NB4 (cell line): ENCODE measurements at places on chromosomes 2 and 18.

GRCh38 chr2:36800381-36800780 lies 103.9 kb downstream of the VIT start:
- DNase-seq, result no peak

GRCh38 chr2:218999021-218999880 lies 6.0 kb upstream of the CRYBA2 start:
- DNase-seq, result no peak

DNA sequence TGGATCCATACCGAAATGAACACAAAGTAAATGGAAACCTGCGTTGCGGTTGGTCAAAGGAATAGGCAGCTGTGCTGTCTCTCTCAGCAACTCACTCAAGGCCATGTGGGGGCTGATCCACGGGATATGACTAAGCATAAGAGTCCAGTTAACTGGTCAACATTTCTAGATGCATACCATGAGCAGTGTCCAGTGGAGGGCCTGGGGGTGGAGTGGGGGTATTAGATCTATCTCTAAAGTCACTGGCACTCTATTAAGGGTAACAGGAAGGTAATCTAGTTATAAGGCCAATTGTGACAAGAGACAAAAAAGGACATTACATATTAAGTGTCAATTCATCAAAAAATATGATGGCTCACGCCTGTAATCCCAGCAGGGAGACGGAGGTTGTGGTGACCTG lies 136.8 kb downstream of the TTC32 start:
- DNase-seq, result no peak

GRCh38 chr2:1973636-1974035 lies 229.3 kb upstream of the PXDN start:
- no peak for DNase-seq

DNA sequence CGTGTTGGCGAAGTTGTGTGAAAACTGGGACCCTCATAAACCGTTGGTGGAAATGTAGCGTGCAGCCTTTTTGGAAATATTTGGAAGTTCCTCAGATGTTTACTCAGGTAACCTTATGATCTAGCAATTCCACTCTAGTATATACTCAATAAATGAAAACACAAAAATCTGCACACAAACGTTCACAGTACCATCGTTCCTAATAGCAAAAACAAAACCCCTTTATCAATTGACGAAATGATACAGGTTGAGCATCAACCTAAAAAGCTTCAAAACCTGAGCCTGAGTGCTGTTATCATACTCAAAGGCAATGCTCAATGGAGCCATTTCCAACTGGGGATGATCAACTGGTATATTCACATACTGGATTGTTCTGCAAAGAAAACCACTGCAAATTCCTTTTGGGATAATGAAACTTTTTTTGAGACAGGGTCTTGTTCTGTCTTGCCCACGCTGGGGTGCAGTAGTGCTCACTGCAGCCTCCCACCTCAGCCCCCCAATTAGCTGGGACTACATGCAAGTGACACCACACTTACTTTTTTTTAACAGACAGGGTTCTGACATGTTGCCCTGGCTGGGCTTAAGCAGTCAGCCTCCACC lies 777 bp upstream of the C18orf32 start:
- peak; percentile 33 for DNase-seq

DNA sequence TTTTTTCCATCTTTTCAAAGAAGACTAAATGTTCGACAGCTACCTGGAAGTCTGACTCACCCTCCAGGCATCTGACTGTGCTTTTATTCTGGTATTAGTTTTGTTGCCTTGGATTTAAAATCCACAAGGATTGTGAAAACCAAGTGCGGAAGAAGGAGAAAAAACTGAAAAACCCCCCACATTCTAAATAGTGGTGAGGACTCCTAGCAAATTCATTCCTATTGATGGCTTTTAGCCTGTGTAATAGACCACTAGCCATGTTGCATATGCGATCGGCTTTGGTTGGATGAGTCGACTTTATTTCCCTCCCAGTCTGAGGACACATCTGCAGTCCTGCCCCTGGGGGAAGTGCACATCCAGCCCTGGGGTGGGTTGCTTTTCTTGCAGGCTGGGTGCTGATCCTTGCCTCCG lies 16.9 kb downstream of the LDLRAD4 start:
- no peak for DNase-seq

GRCh38 chr2:226969417-226970080 lies 133.7 kb downstream of the RHBDD1 start:
- DNase-seq, result no peak

- no peak for DNase-seq
These were observed 238.3 kb downstream of the SLC8A1 start for GRCh38 chr2:40213619-40214018.

DNA sequence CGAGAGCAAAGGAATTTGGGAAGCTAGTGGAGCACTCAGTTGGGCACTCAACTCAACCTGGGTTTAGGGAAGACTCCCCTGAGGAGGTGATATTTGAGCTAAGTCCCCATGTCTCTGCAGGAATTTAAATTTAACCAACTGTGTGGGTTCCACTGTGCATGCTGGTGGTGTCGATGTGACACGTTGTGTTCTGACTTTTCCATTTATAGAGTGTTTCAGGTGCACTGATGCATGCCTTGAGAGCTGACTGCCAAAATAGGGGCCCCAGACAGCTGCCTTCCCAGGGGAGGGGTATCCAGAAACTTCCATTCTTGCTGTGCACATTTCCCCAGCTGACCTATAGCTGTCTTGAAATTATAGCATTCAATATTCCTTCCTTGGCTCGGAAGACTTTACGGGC lies 63.7 kb upstream of the BCL2L11 start:
- no peak for DNase-seq

- no peak for DNase-seq
These were observed 49.6 kb downstream of the ODC1 start for GRCh38 chr2:10398496-10398895.

DNA sequence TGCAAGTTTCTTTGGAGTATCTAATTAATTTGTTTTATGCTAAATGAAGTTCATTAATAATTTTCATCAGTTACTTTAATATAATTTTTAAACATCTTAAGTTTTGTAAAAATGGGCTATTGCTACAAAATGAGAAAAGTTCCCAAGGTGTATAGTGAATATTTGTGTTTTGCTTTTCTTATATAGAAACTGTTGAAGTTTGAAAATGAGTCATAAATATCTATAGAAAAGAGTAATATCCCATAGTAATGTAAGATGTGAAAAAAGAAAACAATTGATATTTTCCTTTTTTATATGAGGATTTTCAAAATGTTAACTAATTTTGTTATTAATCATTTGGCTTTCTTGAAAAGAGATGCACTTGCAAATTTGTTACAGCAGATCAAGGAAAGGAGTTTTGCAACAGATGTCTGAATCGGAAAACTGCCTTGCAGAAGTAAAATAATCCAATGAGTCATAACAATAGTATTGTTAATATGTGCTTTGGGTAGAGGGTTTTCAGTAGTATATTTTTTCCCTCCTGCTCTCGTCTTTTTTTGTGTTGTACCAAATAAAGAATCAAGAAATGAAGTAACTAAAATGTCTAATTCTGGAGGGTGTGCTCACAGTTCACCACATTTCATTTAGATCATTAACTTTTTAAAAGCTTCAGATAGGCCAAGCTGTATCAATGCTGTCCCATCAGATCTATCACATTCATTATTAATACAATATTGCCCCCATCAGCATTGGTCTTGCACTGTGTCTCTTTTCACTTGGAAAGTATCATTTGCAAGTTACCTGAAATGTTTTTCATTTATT lies 15.5 kb downstream of the DUSP19 start:
- no peak for DNase-seq

GRCh38 chr18:58694720-58695468 lies 23.6 kb downstream of the MALT1 start:
- no peak for DNase-seq

GRCh38 chr2:104163611-104164130 lies 690.2 kb upstream of the POU3F3 start:
- DNase-seq, result no peak

DNA sequence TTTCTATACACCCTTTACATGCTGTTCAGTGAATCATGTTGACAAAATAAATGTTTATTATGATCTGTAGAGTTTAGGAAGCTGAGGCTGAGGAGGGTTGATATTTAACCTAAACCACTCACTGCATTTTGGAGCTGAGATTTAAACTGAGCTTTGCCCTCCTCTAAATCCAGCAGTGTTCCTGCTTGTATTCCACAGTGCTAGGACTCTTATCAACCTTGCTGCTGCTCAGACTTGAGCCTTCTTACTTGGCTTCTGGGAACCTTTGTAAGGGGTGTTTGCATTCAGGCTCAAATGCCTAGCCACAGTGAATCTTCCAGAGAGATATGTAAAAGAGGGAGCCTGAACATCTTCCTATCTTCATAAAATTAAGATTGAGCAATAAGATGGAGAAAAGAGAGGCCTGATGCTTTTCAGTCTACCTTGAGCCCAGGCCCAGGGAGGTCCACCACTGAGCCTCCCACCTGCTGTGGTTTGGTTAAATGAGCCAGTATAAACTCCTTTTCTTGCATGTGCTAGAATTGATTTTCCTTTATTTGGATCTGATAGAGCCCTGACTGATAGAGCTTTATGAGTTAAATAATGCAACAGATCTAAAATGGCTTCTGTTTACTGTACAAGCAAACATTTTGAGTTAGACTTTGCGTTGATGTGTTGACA lies 149.7 kb downstream of the GULP1 start:
- no peak for DNase-seq

- no peak for DNase-seq
These were observed 29.8 kb downstream of the COL4A3 start for GRCh38 chr2:227194219-227194618.

DNA sequence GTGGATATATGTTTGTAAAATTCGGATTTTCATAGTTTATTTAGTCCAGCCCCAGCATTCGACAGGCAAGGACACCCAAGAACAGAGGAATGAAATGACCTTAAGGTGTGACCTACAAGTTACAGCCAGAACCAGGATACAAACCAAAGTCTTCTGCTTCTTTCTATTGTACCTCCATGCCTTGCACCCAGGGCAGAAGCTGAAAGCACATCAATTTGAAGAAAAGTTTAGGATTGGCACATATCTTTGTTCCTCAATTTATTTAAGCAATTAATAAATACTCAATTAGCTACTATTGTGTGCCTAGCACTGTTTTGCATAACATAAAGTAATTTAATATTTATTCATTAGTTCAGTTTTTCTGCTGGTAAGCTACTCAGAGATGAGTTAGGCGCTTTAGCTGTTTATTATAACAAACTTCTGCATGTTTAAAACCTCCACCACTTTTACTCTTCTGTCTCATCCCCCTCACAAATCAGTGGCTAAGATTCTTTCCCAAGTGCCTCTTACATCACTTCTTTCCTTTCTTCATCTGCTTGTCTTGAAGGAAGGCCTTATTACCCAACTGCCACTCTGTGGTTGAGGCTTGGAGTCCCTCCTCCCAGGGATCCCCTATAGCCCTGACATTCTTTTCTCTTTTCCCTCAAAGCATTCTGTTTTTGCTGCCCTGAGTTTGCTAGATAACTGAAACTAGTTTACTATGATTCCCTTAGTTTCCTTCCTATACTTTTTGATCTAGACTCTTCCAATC lies 37.1 kb upstream of the DARS1 start:
- peak; percentile 97 for DNase-seq

GRCh38 chr2:198375083-198375410 lies 570.7 kb downstream of the PLCL1 start:
- no peak for DNase-seq

GRCh38 chr2:2542966-2543611 lies 212.0 kb upstream of the MYT1L start:
- no peak for DNase-seq

DNA sequence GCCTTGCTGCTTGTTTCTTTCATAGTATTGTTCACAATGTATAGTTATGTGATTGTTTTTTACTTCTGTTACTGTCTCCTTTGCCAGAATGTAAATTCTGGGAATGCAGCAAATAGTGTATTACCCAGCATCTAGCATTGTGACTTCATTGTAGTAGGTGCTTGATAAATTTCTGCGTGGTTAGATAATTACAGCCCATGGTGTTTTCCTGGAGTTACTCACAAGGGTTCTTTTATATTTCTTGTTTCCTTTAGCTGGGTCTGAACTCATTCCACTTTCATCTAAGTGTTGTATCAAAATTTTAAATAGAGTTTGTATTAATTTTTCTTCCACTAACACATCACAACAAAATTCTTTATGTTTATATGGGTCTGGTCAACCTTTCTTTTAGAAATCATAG lies 132.6 kb downstream of the MAP4K4 start:
- DNase-seq, result no peak

DNA sequence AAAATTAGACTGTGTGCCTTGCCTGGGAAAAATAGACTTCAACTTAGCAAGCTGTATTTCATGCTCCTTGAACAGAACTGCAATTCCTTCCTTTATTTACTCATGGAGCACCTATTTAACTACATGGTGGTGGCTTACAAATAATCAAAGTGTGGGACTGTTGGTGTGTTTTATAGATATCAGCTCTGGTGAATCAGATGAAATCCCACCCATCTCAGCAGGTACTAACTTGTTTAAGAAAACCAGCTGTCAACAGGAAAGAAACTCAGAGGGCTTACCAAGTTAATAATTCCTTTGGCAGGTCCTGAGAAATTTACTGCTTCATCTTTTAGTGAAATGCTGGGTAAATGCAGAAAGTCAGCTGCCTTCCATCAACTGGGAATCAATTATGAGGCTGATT lies 830.6 kb downstream of the SLC4A3 start:
- no peak for DNase-seq

DNA sequence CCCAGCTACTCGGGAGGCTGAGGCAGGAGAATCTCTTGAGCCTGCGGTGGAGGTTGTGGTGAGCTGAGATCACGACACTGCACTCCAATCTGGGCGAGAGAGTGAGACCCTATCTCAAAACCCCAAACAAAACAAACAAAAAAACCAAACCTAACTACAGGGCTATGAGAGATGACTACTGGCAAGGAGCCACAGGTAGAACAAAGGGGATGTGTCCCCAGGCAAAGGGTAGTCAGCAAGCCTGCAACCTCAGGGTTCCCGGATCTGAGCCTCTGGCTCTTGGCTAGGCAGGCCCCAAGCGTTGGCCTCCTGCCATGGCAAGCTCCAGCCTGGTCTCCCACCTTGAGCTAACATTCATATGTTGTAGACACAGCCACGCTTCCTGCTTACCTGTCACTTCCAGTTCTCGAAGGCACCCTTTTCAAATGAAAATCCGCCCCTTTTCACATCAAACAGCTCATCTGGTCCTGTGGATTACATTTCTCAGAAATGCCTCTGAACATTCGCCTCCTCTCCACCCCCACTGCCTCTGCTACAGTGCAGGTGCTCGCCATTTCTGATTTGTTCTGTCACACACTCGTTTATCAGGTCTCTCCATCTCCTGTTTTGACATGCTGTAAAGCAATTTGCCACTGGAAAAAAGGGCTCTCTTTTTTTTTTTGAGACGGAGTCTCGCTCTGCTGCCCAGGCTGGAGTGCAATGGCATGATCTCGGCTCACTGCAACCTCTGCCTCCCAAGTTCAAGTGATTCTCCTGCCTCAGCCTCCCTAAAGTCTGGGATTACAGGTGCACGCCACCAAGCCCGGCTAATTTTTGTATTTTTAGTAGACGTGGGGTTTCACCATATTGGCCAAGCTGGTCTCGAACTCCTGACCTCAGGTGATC lies 13.1 kb upstream of the ACTR3 start:
- DNase-seq, result no peak

GRCh38 chr2:2974982-2975381 lies 402.6 kb downstream of the EIPR1 start:
- DNase-seq, result no peak

GRCh38 chr2:164186591-164186990 lies 434.7 kb downstream of the GRB14 start:
- no peak for DNase-seq
